Amniotic epithelial cell (primary cell): ENCODE measurements at places on chromosomes 1 and 21.

DNA sequence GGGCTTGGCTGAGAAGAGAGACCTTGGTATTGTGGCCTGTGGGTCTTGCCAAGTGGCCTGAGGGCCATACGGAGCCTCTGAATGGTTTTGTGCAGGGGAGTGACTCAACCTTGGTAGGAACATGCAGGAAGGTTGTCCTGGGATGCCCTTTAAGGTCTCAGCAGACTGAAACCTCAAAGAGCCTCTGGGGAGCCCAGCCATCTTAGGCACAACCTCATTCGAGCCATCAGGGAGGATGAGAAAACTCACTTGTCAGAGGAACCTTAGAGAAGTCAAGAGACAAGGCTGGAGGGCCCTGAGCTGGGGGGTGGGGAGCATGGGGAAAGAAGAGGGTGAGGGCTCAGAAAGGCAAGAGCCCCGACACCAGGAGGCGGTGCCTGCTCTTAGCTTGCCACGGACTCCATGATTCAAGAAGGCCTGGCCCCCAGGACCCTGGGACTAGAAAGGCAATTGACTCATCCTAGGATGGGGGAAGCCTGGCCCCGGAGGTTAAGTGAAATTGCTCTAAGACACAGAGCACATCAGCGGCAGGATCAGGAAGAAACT is 13.0 kb downstream of the IFI6 start:
- peak; percentile 33 for DNase-seq

DNA sequence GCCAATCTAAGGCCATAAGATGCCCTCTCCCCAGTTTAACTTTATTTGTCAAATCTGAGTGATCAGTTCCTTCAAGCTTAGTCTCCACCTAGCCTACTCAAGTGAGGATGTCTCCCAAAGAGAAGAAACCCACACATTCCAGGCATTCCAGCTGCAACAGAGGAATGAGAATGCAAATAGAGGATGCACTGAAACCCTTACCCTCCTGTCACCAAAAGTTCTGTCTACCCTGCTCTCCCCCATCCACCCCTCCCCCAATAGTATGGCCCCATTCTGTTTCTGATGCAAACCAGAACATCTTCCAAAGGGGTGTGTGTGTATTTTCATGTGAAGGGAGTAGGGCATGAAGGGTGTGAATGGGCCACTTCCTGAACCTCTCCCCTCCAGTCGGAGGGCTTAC is 3.0 kb downstream of the DUSP23 start:
- peak; percentile 31 for DNase-seq

DNA sequence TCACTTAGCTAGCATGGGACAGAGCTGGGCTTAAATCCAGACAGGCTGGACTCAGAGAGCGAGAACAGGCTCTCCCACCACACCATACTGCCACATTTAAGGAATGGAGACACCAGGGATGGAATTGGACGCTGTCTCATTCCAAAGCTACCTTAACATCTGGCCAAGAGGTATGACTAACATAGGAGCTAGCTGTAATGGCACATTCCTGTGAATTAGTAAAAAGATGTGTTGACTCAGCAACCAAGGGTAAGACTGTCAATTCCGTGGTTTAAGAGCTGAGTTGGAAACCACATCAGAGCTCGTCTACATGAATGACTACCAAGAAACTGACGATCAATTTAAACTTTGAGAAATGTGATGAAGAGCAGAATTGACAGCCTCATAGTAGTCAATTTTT is 8.3 kb upstream of the TNFRSF9 start:
- peak; percentile 72 for DNase-seq

- no peak for DNase-seq
These were observed 5.0 kb upstream of the EFCAB14 start for GRCh38 chr1:46723901-46724300.

- DNase-seq, result peak; percentile 17
These were observed 1349.0 kb upstream of the B3GALT2 start for GRCh38 chr1:194535369-194535768.

GRCh38 chr1:51624855-51625254 is 8.0 kb downstream of the OSBPL9 start:
- DNase-seq, result no peak

DNA sequence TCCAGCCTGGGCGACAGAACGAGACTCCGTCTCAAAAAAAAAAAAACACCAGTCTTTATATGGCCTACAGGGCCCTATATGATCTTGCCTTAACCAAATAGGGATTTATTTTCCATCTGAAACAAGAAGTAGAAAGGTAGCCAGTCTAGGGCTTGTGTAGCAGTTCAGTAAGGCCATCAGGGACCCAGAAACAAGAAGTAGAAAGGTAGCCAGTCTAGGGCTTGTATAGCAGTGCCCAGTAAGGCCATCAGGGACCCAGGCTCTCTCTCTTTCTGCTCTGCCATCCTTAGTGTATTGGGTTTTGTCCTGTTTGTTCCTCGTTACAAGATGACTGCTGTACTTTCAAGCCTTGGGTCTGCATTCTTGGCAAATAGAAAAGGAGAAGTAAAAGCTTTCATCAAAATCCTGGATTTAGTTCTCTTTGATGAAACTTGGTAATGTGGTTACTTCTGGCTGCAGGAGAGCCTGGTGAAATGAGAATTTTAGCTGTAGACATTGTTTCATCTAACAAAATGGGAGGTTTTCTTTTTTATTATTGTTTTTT is 46.1 kb downstream of the PKN2 start:
- no peak for DNase-seq

DNA sequence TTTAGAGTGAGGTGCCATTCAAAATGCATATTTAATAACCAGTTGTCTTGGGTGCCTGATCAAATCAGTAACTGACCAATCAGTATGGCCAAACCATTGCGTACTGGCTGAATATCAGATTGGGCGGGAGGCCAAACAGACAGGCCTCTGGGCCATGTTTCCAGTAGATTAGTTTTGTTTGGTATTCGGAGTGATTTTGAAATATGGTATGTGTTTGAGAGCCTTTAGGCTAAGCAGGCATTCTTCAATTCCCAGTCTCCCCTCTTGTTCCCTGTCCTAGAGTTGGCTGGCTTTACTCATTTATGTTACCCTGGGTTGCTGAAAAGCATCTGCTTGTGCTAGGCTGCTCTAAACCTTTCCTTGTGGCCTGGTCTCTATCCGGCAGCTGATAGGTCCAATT is 80.1 kb downstream of the BACH1 start:
- peak; percentile 27 for DNase-seq

- DNase-seq, result peak; percentile 77
These were observed 116.8 kb downstream of the CASZ1 start for GRCh38 chr1:10679496-10680220.

DNA sequence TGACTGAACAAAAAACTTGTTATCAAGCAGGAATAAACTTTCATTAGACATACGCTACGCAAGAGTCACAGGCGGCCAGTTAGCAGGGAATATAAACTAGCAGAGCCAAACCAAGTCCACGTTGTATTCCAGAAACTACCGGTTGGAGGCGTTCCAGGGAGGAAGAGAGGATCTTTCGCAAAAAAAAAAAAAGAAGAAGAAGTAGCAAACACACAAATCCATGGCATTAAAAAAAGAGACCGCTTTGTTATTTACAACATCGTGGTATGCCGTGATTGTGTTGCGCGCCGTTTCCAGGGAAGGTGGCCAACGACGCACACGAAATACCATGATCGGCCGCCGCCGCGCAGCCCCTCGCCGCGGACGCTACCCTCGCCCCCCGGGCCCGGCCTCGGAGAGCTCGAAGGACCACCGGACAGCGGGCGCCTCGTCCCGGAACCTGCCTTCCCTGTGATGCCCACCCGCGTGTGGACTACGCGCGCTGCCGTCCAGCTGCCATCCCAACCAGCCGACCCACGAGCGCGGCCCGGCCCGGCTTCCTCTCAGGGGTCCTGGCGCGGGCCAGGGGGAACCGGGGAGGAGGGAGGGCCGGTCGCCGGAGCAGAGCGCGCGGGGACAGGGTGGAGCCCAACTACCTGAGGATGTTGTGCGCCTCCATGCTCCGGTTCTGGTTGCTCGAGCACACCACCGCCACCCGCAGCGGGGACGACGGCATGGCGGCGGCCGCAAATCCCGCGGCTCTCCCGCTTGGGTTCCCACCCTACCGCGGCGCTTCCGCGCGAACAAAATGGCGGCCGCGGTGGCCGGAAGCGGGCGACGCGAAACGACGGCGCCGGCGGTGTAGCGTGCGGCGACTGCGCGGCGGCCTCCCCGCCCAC is 581 bp downstream of the SSU72 start:
- peak; percentile 70 for DNase-seq
